ENCODE measurements at places on chromosomes 2 and 18. TPM values are rescaled to one million over a fixed set of nuclear protein-coding genes. Genes with fewer than 3 reads are reported as not detected.

DNA sequence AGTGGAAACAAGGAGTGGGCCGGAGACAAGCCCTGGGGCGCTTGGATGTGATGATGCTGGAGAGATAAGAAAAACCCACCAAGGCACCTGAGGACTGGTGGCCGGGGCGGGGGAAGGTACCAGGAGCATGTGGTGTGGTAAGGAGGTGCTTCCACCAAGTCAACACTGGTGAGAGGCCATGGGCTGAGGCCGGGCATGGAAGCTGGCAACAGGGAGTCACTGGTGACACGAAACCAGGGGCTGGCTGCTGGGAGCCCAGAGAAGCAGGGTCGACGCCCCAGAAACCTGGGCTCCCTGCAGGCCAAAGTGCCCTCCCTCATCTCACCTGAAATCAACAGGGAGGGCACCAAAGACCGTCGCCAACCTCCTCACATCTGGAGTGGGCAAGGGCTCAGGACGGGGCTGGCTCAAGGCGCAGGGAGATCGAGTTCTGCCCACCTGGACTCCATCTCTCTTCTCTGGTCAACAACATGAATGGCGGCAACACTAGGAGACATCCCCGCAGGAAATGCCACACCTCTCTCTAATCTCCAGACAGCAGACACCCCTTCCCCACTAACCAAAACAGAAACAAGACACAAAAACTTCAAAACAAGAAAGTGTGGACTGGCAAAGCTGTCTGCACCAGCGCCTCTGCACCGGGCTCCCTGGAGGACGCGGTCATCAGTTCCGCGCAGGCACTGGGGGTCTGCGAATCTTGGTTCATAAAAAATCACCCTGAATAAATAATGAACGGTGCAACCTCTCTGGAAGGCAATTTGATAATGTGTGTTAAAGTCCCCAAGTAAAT, 185.5 kb downstream of the HDAC4 start:
- no peak for DNase-seq

DNA sequence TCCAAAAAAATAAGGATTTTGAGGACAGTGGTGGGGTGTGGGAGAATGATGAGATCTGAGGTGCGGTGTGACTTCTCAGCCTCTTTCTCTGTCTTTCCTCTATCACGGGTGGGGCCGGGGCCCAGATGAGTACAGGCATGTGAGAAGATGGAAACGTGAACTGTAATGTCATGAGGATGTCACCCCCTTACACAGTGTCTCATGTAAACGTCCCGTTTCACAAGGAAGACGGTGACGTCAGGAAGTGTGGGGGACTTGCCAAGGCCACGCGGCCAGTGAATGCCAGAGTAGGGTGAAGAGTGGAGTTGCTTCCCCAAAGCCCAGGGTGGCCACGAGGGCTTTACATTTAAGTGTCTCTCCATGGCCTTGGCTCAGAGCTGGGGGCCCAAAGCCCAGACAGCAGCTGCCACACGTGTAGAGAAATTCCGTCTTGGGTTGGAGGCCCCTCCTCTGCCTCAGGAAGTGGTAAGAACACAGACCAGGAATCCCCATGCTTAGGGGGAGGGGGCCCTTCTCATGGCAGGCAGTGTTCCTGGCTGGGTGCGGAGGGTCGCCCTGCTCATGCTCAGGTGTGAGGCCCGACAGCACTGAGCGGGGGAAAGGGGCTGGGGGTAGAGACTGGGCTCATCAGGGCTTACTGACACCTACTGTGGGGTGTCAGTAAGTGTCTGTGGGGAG, 80.9 kb upstream of the SMAD7 start:
- no peak for DNase-seq

GRCh38 chr18:22494771-22495170, 77.1 kb upstream of the CTAGE1 start:
- DNase-seq = no peak

DNA sequence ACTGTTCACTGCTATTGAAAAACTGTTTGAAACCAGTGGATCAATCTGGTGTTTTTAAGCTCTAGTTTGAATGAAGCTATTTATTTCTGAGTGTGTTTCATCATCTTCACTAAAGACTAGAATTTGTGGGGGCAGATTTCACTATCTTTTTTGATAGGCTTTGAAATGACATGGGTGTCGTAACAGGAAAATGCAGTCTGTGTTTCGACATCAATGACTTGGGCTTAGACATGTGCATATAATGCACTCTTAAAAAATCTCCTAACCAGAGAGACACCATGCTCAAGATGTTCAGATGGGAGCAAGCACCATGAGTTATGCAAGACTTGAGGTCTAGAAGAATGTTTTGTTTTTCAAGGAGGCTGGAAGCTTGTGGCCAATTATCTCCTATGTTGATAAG, 221.6 kb downstream of the GPD2 start:
- DNase-seq = no peak

GRCh38 chr2:54456612-54457322, 640 bp downstream of the SPTBN1 start:
- DNase-seq = peak; percentile 33

GRCh38 chr2:161172901-161173540, 12.8 kb downstream of the TANK start:
- no peak for DNase-seq

DNA sequence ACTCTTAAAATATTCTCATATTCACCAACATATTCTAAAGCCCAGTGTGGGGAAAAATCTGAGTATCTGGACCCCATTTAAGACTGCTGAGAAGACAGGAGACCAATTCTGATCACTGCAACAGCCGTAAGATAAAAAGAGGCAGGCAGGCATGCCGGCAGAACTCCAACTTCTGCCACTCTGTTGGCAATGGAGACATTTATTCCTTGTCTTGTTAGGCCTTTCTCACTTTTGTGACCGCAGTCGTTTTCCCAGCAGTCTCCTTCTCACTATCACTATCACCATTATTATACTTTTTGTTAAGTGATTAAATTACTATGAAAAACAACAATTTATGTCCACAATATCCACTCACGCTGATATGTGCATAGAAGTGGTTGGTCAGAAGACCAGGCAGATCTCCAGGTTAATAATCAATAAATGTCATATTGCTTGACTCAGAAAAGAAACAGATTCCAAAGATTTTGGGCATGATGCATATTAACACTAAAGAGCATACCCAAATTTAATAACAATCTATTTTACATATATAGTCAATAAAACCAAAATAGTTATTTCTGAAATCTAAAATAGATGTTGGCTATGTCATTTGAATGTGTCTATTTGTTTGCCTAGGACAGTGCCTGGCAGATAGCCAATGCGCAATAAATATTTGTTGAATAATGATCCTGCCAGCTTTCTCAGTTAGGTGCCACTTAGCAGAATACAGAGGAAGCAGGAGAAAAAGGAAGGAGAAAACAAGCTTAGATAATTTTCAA, 38.2 kb downstream of the SESTD1 start:
- DNase-seq = no peak

The FABP1 gene
- polyA plus RNA-seq = 18.5 TPM

Data from renal pelvis (tissue), 12 donors.